Stimulated activated CD4-positive, alpha-beta T cell treated with anti-CD3 and anti-CD28 coated beads, Interleukin-1b, Interleukin-23, amount 100 ng/mL, for 1 hour (primary cell): ENCODE measurements at places on chromosomes 3 and 15.
A peak's percentile ranks its signal among the peaks of the same experiment; 100 is the strongest.

DNA sequence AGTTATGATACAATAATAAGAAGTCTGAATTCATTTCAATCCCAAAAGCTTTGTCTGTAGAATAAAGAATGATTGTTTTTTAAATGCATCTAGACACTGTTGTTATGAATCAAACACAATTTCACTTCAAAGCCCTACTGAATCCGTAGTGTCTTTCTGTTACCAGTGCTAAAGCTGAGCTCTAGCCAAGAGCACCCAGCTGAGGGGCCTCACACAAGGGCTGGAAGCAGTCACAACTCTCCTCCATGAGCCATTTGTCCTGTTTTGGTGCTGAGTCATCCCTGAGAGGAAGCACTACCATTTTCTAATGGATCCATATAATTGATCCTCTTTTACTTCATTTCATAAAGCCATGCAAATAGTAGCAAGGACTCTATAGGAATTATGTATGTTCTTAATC is 158.2 kb upstream of the ANKRD28 start:
- no peak for DNase-seq

GRCh38 chr15:28975766-28976179 is 90.0 kb downstream of the APBA2 start:
- DNase-seq = peak; percentile 37

DNA sequence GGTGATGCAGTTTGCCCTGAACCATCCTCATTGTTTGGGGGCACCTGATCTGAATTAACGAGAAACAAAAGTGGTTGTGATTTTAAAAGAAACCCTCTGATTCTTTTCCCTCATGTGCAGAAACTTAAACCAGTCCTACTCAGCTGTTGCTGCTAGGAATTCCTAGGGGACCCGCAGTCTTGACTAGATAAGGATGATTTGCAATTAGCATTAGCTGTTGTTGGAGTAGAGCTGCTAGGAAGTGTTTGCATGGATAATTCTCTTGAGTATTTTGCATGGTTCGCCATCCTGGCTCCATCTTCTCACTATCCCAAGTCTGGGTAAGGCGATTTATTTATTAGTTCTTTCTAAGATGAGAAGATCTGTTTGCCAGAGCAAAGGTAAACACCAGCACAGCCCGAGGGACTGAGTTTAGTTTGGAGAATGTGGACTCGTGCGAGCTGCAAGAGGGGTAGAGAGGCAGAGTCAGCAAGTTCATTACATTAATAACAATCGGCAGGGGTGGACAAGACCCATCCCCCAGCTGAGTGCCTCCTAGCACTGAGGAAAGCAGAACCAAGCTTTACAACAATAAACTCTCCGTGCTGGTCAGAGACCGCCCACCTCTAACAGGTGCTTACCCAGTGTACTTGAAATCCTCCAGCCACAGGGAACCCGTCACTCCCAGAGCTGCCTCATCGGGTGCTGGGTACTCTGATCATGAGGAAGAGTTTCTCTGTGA is 4.1 kb downstream of the FGD5 start:
- no peak for DNase-seq

DNA sequence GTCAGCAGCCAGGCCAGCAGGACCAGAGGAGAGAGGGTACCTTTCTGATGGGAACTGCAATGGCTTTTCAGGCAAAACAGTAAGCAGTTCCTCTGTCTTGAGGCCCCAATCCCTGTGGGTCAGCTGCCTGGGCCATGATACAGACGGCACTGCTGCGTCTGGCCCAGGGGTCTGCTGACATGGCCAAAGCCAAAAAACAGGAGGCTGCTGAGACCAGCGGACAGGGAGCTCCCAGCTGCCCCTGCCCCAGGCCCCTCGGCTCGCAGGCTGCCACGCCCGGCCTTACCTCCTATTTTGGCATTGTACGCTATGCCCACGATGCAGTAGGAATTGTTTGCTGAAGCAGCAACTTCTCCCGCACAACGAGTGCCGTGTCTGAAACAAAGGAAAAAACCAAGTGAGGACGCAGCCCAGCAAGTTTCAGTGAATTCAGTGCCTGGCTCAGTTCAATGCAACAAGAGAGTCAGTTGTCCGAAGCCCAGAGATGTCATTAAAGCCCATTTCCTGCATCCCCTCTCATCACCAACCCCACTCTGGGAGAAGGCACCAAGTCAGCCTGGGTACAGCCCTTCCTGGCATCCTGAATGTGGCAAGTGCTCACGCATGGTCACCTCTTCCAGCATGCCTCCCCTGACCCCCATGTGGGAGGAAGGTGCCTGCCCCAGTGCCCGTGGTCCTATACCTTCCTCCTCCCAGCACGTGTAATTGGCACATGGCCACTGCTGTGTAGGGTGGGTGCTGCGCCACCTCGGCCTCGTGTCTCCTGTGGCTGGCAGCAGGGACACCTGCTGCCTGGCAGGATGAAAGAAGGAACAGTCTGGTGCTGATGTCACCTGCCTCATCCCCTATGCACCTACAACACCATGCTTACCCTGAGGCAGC is 61.7 kb downstream of the PCSK6 start:
- no peak for DNase-seq

GRCh38 chr3:139121513-139122220 is 77.0 kb upstream of the PRR23C start:
- no peak for DNase-seq

DNA sequence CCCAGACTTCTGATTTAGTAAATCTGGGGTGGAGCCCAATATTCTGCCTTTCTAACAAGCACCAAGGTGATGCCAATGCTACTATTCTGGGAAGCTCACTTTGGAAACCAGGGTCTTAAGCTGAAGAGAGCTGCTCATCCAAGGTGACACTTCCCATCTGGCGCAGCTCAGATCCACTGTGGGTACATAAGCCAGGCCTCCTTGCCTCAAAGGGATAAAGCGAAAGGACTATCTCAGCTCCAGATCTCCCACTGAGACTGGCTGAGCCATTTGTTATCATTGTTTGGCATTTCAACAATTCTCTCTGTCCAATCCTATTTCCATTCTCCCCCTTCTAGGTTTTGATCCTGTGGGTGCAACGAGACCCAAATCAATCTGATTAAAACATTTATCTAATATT is 323.8 kb downstream of the GBE1 start:
- no peak for DNase-seq

DNA sequence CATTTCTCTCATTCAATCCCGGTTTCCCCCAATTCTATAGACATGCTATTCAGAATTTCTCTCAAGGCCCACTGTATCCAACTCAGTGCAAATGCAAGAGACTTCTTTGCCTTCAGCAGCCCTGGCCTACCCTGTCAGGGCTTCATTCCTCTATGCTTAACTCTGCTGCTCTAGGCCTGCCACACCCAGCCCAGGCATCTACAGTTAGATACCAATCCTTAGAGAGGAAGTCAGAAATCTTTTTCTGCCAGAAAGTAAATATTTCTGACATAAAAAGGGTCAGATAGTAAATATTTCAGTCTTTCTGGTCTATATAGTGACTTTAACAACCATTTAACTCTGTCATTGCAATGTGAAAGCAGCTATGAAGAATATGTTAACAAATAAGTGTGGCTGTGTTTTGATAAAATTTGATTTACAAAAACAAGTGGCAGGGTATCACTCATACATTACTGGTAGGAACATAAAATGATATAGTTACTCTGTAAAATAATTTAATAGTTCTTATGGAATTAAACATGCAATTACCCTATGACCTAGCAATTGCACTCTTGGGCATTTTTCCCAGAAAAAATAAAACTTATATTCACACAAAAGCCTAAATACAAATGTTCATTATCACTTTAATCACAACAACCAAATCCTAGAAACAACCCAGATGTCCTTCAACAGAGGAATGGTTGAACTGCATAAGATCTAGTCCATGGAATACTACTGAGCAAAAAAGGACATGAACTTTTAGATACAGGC is 942.0 kb downstream of the SQOR start:
- DNase-seq = no peak

DNA sequence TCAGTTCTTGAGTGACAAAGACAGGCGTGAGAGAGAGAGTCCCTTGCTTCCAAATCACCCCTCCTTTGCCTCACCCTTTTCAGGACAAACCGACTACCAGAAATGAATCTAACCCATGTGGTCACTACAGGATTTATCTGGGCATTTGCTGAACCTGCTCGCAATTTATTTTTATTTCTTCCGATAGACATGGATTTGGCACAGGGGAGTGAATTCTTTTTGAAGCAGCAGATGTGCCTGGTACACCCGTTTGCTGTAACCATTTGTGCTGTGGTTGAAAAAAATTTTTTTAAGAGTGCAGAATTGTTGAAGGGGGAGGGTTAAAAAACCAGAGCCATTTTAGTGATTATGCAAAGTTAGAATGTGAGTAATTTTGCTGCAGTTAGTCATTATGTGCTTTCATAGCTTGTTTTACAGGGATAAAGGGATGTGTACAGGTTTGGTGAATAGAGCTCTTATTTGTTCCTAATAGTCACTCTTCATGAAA is 442.0 kb downstream of the LPP start:
- DNase-seq = no peak

- no peak for DNase-seq
These were observed 47.0 kb upstream of the SYNM start for GRCh38 chr15:99057697-99058420.

GRCh38 chr15:73346735-73347312 is 21.9 kb downstream of the HCN4 start:
- DNase-seq = peak; percentile 14

DNA sequence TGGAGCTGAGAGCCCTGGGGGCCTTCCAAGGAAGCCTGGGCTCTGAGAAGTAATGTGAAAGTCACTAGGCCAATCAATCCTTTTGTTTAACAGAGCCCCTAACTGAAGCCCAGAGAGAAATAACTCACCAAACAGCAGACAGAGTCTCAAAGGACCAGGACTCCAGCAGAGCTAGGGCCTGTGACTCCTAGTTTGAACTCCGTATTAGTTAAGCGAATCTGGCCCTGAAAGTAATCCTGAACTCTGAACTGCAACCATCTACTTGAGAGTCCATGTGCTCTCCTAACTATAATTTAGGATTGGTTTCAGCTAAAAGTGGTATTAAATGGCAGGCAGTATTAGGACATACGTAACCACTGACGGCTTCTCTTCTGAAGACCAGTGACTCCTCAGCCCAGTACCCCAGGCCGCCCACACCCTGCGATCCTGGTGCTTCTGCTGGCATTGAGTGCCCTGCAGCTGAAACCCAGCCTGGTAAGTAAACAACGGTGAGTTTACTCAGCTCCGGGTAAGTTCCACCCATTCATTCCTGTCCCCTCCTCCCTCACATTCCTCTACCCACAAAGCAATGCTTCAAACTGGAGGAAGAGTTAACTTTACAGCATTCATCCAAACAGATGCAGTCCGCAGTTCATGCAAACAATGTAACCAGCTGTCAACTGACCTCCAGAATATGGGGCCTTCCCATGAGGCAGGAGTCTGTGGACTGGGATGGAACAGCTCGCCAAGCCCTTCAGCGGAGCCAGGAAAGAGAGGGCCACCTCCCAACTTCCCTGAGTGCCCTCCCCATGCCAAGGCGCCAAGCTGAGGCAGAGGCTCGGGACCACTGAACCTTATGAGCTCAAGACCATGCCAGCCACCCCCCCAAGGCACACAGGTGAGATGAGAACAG is 7.3 kb downstream of the MYO5C start:
- no peak for DNase-seq
